ENCODE measurements at places on chromosomes 2 and 18.

- no peak for DNase-seq
Observed at GRCh38 chr18:48017635-48018034, 87.2 kb upstream of the SMAD2 start.

GRCh38 chr2:207534417-207534816, 4.7 kb downstream of the CREB1 start:
- DNase-seq: no peak

DNA sequence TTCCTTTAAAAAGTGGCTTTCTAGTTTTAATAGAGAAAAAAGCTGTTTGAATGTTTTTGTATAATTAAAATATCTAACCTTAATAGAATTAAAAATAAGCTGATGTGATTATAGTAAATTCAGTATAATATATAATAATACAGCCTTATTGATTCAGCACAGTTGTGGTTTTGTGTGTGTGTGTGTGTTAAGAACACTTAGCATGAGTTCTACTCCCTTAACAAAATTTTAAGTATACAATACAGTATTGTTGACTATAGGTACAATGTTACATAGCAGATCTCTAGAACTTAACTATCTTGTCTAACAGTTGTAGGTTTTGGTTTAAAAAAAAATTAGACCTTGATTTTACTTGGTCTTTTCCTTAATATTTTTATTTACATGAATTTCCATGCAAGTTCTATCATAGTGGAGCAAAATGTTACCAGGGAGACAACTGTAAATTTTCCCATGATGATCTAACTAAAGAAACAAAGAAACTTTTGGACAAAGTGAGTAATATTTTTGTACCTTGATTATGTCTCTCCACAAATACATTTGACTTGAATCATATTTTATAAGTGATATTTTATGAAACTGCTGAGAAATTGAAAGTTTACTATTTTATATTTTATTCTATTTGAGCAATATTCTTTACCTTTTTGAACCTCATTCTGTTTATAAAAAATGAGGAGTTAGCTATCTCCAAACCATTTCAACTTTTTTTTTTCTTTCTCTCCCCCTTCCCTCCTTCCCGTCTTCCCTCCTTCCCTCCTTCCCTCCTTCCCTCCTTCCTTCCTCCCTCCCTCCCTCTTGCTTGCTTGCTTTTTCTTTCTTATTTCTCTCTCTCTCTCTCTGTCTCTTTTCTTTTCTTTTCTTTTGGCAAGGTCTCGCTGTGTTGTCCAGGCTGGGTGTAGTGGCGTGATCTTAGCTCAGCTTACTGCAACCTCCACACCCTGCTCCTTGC, 46.3 kb downstream of the ZC3H6 start:
- no peak for DNase-seq

DNA sequence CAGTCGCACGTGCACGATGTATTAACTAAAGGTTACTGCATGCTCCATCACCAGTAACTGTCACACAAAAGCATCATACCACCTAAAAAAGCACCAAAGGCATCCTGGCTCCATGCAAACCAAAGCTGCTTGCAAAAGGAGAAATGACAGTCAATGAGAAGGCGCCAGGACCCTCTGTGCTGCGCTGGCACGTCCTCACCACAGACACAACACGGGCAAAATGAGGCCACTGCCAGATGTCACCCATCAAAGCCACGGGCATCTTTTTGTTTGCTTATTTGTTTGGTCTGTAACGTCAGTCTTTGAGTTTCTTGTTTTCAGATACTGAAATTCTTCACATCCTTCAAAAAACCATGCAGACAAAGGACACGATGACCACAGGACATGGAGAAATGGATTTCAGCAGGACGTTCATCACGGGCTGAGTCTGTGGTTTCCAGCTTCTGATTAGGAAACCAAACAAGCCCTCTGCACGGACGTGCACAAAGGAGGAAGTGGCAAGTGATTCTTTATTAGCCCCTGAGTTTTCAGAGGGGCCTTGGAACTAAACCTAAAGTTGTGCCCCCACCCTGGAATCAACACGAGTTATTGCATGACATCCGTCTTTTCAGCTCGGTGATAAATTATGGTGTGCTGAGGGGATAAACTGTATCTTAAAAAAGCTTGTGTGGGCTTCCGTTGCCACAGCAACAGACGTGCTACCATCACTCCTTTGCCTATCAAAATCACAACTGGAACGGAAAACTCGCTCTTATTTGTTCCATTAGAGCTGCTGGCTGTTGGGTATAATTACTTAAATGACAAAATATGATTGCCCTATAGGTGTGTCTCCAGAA, 181.8 kb downstream of the EIPR1 start:
- peak; percentile 82 for DNase-seq

- DNase-seq: no peak
Observed at GRCh38 chr2:85741211-85741832, 12.5 kb upstream of the ATOH8 start.

GRCh38 chr2:224101820-224102630, 62.9 kb upstream of the SERPINE2 start:
- DNase-seq: no peak

DNA sequence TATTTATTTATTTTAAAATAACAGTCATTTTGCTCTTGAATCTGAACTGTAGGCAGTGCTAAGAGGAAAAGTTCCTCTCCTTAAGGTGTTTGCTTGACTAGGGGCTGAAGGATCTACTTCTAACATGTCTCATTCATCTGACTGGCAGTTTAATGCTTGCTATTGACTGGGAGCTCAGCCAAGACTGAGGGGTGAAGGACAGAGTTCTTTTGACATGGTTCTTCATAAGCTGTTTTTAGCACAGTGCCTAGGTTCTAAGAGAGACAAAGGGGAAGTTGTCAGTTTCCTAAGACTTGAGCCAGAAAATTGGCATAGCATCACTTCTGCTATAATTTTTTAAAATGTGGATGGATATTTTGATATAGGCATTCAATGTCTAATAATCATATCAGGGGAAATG, 73.0 kb downstream of the COMMD1 start:
- no peak for DNase-seq

GRCh38 chr2:191376981-191377629, 131.9 kb downstream of the MYO1B start:
- DNase-seq: no peak

GRCh38 chr2:31202041-31202440, 15.3 kb downstream of the CAPN14 start:
- DNase-seq: no peak

DNA sequence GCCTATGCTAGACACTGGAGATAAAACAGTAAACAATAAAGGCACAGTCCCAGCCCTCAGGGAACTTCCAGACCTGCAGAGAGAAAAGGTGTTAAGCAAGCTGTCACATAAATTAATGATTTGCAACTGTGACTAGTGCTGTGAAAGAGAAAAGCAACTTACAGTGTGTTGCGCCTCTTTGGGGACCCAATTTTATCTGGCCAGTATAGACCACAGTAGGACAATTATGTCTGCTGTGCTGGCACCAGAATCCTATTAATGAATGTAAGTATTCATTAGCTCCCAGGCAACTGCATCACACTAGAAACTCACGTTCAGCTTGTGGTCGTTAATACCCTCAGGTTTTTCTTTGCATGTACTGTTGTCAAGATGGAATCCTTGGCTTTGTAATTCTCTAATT, 55.3 kb upstream of the CHST9 start:
- DNase-seq: no peak

GRCh38 chr2:218238887-218239286, 21.9 kb downstream of the ARPC2 start:
- DNase-seq: no peak

- no peak for DNase-seq
Observed at GRCh38 chr2:102401456-102401855, 21.5 kb upstream of the IL18RAP start.

- no peak for DNase-seq
Observed at GRCh38 chr2:95014126-95014708, 11.3 kb upstream of the MAL start.

- DNase-seq: no peak
Observed at GRCh38 chr2:144426355-144426754, 93.6 kb downstream of the ZEB2 start.

- no peak for DNase-seq
Observed at GRCh38 chr2:30968660-30969397, 161.6 kb upstream of the CAPN13 start.

DNA sequence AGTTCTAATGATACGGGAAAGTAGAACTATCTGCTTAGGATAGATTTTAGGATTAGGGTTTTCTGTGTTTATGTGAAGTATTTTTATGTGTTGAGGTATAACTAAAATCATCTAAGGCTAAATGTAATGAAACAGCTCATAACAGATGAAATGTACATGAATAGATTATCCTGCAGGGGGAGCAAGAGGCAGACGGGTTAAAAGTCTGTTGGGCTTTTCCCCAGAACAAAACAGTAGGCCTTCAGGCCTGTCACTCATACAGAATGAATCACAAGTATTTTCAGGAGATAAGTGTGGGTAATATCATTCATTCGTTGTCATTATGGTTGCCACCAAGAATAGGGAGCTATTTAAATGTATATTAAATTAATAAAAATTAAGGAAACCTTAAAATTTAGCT, 107.9 kb upstream of the IL1R2 start:
- DNase-seq: peak; percentile 14

- no peak for DNase-seq
Observed at GRCh38 chr2:157501026-157501425, 57.1 kb upstream of the CYTIP start.

GRCh38 chr18:28382215-28382879, 205.4 kb upstream of the CDH2 start:
- no peak for DNase-seq

DNA sequence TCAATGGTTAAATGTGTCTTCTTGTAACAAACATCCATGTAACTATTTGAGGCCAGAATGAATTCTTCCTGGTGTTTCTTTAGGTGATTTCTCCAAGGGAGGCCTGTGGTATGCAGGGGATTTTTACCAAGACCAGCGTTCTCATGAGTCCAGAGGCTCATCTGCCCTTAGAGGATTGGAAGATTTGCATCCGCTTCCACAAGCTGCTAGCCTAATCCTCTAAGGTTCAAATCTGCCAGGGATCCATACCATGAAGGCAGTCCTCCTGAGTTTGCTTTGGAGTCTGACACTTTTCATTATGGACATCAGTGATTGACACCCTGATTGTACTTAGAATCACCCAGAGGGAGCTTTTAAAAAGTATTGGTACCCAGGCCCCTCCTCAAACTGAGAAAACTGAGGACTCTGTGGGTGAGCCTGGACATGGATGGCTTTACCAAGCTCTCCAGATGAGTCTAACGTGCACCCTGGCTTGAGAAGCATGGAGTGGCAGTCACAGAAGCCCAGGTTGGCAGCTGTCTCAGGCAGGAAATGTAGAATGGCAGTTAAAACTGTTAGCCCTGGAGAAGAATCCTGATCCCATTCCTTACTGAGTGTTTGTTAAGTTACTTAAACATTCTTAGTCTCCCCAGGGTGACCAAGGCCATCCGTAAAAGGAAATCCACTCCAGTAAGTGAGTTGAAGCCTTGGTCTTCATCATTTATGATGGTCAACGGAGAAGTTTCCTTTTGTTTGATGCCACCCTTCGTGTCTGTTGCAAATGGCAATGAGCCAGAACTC, 95.3 kb upstream of the RMDN2 start:
- DNase-seq: no peak

GRCh38 chr2:46615555-46615954, 136.2 kb downstream of the TMEM247 start:
- DNase-seq: no peak

DNA sequence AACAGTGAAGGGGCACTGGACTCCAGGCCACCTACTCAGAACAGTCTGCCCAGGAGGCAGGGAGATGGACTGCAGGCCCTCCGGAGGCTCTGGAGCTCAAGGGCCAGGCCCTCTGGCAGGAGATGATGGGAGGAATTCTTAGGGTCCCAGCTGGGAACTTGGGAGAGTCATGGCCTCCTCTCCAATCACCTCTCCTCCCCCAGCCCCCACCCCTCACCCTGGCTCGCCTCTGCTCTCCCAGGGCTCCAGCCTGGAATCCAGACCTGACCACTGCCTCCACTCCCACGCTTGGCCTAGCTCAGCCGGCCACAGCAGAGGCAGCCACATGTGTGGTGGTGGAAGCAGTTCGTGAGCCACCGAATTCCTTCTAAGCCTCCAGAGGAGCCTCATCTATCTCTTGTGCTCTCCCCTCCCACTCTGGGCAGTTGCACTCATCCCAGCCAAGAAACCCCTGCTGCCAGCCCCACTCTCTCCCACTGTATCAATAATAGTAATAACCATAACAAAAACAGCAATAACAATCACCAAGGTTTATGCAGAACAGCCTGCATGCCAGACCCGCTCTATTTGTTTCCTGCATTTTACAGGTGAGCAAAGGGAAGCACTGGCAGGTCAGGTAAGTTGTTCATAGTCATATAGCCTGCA, 67.4 kb downstream of the TNS1 start:
- DNase-seq: no peak

DNA sequence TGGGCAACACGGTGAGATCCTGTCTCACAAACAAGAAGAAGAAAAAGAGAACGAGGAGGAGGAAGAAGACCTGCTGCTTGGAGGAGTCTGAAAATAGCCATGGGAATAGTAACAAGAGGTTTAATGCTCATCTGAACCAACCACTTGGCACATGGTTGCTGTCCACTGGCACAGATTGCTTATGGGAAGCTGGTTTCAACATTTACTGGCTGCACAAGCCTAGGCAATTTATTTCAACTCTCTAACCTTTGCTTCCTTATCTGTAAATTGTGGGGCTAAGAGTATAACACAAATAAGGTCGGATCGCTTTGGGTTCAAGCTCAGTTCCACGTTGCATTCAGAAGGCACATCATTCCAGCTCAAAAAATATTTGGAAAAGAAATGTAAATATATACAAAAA, 14.2 kb upstream of the RHOB start:
- DNase-seq: no peak

GRCh38 chr18:42574871-42575270, 540.6 kb downstream of the RIT2 start:
- peak; percentile 46 for DNase-seq

- no peak for DNase-seq
Observed at GRCh38 chr2:199462347-199462955, 4.7 kb upstream of the SATB2 start.

DNA sequence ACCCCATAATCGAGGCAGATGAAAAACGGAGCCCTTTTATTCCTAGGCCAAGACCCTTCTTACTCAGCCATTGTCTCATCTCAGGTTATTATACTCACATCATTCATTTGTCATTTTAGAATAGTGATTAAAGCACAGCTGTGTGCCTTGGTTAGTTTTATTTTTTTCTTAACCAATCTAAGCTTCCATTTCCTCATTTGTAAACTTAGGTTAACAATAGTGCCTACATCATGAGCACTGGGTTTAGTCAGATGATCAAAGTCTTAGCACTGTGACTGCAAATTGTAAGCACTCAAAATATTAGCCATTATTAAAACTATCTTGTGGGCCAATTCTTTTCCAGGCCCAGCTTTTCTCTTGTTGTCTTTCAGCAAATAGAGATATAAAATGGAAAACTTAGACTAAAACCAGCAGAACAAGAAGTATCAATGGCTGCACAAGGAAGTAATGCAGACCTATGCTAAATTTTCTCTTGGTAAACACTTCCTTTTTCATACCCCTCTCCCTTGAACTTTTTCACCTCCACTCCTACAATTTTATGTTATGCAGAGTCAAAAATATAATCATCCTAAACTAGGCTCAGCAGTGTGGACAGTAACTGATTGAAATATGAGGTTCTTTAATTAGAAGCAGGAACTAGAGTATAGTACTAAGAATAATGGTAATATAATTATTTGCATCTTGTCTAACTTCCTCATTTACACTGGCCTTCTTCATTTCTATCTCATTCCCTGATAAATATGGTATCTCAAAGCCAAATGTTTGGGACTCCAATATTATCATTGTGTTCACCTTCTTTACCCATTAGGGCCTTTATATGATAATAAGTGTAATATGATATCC, 21.5 kb upstream of the GALNT3 start:
- DNase-seq: no peak

All from NCI-H1694 (cell line).